ENCODE measurements at places on chromosomes 12 and 14. TPM values are rescaled to one million over a fixed set of nuclear protein-coding genes. Genes with fewer than 3 reads are reported as not detected.

The POTEG gene
- total RNA-seq: not detected

DNA sequence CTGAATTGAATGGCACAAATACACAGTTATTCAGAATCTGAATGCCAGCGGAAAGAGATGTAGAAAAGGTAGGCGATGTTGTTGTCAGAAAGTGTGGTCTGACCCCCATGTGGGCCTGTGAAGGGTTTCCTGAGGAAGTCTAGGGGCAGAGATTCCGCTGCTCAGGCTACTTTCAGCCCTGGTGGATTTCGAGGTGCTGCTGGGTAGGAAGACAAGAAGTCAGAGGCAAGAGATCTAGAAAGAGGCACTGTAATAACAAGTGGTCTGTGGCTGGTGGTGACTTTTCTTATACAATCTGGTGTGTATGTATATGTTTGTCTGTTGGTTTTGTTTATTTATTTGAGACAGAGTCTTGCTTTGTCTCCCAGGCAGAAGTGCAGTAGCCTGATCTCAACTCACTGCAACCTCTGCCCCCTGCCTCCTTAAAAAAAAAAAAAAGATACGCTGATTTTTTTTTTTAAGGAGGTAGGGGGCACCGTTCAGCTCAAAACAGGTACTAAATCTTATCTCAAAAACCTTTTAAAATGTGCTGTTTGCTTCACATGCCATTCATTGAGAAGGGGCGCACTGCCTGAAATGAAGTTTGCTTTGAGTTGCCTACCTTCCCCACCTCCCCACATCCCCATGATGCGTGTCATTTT, 27.1 kb upstream of the MANSC4 start:
- no peak for DNase-seq

The KRT4 gene
- total RNA-seq: 6.8 TPM

The NTN4 gene
- total RNA-seq: 136 TPM

DNA sequence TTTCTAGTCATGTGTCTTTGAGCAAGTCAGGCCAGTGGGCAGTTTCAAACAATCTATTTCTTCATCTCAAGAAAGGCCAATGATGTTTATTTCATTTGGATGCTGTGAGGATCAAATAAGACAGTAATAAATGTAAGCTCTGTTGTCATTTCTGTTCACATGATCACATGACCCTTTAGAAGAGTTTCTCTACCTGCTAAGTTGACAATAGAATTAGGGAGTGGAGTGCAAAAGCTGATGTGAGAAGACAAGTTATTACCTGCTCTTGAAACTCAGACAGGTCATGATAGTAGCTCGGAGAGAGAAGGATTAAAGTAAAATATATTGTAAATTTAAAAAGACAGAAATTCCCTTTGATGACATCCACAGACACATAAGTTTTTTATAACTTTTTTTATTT, 37.3 kb upstream of the DCN start:
- DNase-seq: no peak

Data from upper lobe of right lung (tissue), 1 donor.